NCI-H1105 treated with DMSO at 0.1 percent for 48 hours (cell line): ENCODE measurements at places on chromosomes 7 and 10.

DNA sequence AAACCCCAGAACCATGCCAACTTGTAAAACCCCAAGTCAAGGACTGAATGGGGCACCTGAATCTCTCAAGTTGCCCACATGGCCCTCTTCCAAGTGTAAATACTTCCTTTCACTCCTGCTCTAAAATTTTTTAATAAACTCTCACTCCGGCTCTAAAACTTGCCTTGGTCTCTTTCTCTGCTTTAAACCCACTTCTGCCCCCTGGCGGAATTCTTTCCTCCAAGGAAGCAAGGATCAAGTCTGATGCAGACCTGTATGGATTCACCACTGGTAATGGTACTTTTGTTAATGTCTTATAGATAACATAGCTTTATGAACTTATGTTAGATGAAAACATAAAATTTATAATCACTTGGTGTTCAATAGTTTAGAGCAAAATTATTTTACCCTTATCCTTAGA lies 33.8 kb downstream of the SLC16A9 start:
- no peak for DNase-seq

GRCh38 chr7:144090667-144091066 lies 4.6 kb downstream of the OR2A12 start:
- no peak for DNase-seq

- no peak for DNase-seq
Observed at GRCh38 chr7:16688249-16688648, 42.3 kb downstream of the BZW2 start.

DNA sequence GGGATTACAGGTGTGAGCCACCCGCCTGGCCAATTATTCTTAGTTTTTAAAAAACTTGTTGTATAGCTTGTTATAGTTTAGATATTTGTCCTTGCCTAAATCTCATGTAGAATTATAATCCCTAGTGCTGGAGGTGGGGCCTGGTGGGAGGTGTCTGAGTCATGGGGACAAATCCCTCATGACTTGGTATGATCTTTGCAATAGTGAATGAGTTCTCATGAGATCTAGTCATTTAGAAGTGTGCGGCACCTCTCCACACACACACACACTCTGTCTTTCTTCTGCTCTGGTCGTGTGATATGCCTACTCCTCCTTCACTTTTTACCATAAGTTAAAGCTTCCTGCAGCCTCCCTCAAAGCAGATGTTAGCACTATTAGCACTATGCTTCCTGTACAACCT lies 37.2 kb downstream of the FAM149B1 start:
- no peak for DNase-seq

GRCh38 chr10:16632996-16633395 lies 111.3 kb upstream of the C1QL3 start:
- DNase-seq: no peak

DNA sequence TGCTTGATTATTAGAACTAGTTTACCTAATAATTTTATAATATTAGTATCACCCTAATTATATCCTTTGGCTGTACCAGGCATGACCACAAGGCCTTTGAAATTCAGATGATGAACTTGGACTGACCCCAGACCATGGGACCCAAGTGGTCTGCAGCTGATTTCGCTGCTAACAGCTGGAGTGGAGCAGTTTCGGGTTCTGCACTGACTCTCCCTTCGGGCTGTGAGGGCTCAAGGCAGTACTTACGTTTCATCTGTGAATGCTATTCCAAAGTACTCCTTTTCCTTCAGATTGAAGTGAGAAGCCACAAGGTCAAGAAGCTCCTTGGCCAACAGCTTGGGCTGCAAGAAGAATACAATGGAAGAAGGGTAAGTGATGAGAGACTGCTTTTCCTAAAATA lies 223.8 kb downstream of the PRPF18 start:
- DNase-seq: no peak

GRCh38 chr10:47094636-47095035 lies 183.4 kb downstream of the PTPN20 start:
- DNase-seq: no peak

DNA sequence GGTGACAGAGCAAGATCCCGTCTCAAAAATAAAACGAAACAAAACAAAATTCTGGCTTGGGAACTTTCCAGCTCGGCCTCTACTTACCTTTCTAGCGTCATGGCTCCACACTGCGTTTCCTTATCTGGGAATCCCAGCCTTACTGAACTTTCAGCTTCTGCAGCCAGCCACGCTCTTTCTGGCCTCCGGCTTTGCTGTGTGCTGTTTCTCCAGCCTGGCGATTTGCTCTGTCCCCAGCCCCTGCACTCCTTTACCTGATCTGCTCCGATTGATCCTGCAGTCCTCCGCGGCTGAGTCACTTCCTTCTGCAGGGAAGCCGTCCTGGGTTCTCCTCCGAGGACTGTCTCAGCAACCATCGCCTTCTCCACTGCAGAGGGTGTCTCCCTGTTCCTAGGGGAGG lies 71.0 kb upstream of the FAM171A1 start:
- DNase-seq: no peak

GRCh38 chr10:28155726-28156125 lies 147.1 kb downstream of the MPP7 start:
- no peak for DNase-seq

DNA sequence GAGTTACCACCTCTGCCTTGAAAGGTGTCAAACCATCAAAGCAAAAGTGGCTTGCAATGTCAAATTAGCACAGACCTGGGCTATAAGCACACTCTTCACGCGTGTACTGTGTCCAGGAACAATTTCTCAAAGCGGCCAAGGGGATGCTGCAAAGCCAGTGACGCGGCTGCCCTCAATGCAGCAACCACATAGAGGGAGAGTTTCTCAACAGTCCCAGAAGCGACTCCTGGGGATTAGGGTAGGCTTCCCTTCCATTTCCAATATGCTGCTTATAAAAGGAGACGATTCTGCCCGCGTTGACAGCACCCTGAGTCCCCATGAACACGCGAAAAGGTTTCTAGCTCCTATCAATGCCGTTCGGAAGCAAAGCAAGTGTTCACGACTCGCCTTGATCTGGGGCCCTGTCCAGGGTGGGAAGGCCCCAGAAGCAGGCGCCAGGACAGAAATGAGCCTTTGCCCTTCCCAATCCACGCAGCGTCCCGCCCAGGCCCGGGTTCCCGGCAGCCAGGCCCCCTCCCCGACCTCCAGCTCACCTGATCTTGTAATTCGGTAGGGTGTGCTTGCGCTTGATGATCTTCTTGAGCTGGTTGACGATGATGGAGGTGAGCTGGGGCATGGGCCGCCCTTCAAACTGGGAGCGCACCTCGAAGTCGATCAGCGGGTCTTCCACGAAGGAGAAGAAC lies 1.3 kb downstream of the PDZD8 start:
- no peak for DNase-seq

DNA sequence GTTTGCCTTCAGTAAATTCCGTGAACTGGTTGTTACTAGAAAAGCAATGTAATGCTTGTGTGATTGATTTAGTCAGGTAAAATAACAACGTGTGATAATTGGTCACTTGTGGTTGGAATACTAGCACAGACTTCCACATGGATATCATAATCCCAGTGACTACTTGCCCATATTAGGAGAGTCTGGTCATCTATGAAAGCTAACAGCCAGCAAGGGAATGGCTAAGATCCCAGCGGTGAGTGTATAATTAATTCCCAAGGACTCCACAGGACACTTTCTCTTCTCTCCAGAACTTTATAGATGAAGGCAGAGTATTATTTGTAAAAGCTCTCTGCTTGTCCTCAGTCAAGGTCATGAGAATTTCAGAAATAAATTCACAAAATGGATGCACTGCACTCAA lies 662.6 kb upstream of the TEX47 start:
- no peak for DNase-seq
